ENCODE measurements at places on chromosomes 2 and 18. TPM values are rescaled to one million over a fixed set of nuclear protein-coding genes. Genes with fewer than 3 reads are reported as not detected.

Gene ATG9A
- 23.1 TPM for total RNA-seq

Gene SMIM21
- not detected for total RNA-seq

Gene NAT8
- not detected for total RNA-seq

DNA sequence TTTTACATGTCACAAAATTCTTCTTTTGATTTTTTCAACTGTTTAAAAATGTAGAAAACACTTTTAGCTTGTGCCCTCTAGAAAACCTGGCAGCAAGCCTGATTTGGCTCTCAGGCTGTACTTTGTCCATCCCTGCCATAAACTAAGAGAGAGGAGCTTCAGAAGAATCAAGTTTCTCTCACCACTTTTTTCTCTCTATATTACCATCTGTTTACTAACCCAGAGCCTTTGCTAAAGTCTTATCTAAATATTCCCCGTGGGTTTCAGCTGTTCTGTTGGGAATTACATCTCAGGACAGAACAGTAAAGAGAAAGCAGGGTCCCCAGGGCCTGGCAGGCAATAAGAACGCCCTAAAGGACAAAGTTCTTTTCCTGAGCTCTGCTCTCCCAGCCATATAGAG is 409.1 kb upstream of the CRIM1 start:
- no peaks in the 10 kb centered on the region for H3K27me3 ChIP-seq
- DNase-seq, result peak; percentile 68
- H3K4me3 ChIP-seq, result no peak overlapping the region
- H3K4me1 ChIP-seq, result no peaks in the 10 kb centered on the region
- H3K36me3 ChIP-seq, result no peaks in the 10 kb centered on the region

DNA sequence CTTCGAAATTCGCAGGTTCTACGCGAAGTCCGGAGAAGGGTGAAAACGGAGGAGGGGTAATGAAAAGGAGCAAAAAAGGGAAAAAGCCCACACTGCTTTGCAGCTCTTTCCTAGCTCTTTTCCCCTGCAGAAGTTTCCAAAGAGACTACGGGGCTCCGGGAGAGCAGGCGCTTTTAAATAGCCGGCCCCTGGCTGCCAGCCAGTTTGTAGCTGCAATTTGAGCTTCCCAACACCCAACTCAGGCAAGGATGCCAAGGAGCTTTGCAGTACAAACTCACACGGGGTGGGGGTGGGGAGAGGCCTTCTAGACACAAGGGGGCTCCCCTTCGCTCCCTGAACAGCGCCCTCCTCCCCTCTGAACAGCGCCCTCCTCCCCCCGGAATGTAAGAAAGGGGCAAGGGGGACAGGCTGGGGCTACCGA is at the start of gene IGFBP5:
IGFBP5 (minus strand) TSS at position 149 of the 421 bp plus-strand sequence. CDS start 774 bp downstream, outside the sequence.
- peak; percentile 74 for DNase-seq
- peak within 1 kb of the TSS; percentile 71 for H3K27ac ChIP-seq
- H3K27me3 ChIP-seq, result no peaks in the 10 kb centered on the region
- H3K36me3 ChIP-seq, result no peaks in the 10 kb centered on the region
- H3K4me3 ChIP-seq, result peak within 1 kb of the TSS; percentile 50
- H3K4me1 ChIP-seq, result no peaks in the 10 kb centered on the region

Gene CREG2
- total RNA-seq, result not detected

- peaks cover 71% of the 10 kb centered on the region for H3K27me3 ChIP-seq
- H3K4me1 ChIP-seq, result no peaks in the 10 kb centered on the region
- H3K27ac ChIP-seq, result no peak overlapping the region
- no peak for DNase-seq
- no peaks in the 10 kb centered on the region for H3K36me3 ChIP-seq
- peak overlapping the region; percentile 49 for H3K4me3 ChIP-seq
These were observed 604 bp upstream of the SIX3 start for GRCh38 chr2:44940732-44941464.

GRCh38 chr2:77487074-77487803 is 34.9 kb downstream of the LRRTM4 start:
- no peaks in the 10 kb centered on the region for H3K4me1 ChIP-seq
- no peaks in the 10 kb centered on the region for H3K36me3 ChIP-seq
- H3K27me3 ChIP-seq, result no peaks in the 10 kb centered on the region
- H3K4me3 ChIP-seq, result no peak overlapping the region
- DNase-seq, result no peak
- H3K27ac ChIP-seq, result no peak overlapping the region

Gene CASP10
- 39.6 TPM for total RNA-seq

DNA sequence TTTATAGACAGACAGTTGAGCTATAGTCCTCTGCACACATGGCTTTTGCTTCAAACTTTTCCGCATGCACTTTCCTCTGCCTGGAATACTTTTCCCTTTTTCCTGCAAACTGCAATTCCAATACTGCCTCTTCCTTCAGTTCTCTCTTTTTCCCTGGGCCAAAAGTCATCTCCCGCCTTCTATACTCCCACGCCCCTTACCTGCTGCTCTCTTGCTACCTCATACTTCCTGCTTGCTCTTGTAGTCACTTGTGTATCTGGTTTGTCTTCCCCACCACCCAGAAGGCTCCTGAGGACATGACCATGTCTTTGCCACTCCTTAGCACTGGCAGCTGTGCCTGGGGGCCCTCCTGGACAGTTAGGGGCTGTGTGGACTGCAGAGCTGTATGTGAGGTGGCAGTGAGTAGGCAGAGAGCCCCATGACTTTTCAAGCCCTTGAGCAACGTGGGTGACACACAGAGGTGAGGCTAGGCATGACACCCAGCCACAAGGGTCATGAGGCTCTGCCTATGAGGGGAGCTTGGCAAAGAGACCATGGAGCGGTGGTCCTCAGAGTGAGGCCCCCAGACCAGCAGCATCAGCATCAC is 23.2 kb downstream of the SPEG start:
- DNase-seq, result no peak
- H3K4me3 ChIP-seq, result no peak overlapping the region
- no peaks in the 10 kb centered on the region for H3K27me3 ChIP-seq
- H3K27ac ChIP-seq, result no peak overlapping the region
- H3K4me1 ChIP-seq, result no peaks in the 10 kb centered on the region

- no peaks in the 10 kb centered on the region for H3K4me1 ChIP-seq
- no peak for DNase-seq
- no peak overlapping the region for H3K27ac ChIP-seq
- no peak overlapping the region for H3K4me3 ChIP-seq
- H3K27me3 ChIP-seq, result no peaks in the 10 kb centered on the region
These were observed 114.5 kb downstream of the ERBB4 start for GRCh38 chr2:212424082-212424481.

Gene LRRC30
- total RNA-seq, result not detected

Gene OTOS
- total RNA-seq, result not detected

Gene RFX8
- not detected for total RNA-seq

Gene ITGA6
- 201 TPM for total RNA-seq

Gene EIF2AK2
- total RNA-seq, result 31.2 TPM

Gene SP5
- 0.88 TPM for total RNA-seq

GRCh38 chr2:172079416-172079815 is 5.9 kb upstream of the DLX1 start:
- no peak for DNase-seq
- H3K4me1 ChIP-seq, result no peaks in the 10 kb centered on the region
- H3K27me3 ChIP-seq, result peaks cover 38% of the 10 kb centered on the region
- no peak overlapping the region for H3K4me3 ChIP-seq

GRCh38 chr18:9916077-9916639 is 2.3 kb downstream of the VAPA start:
- no peak for DNase-seq
- H3K36me3 ChIP-seq, result no peaks in the 10 kb centered on the region
- no peak overlapping the region for H3K27ac ChIP-seq
- no peaks in the 10 kb centered on the region for H3K27me3 ChIP-seq

Gene LRP1B
- total RNA-seq, result not detected

DNA sequence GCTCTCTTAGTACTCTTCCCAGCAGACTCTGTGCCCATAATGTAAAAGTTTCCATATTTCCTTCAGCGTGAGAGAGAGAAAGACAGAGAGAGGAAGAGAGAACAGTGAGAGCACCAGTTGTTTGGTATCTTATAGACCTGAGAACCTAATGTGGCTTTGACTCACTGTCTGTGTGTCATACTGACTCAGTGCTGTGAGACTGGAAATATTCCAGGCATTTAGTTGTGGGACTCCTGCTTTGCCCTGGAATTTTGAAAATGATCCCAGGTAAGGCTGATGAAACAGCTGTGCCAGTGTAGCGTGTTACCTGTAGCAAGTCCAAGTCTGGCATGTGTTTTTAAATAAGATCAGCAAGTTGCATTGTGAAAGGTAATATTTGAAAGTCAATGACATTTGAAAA is 87.9 kb upstream of the KCNH7 start:
- H3K27ac ChIP-seq, result no peak overlapping the region
- H3K36me3 ChIP-seq, result no peaks in the 10 kb centered on the region
- no peak overlapping the region for H3K4me3 ChIP-seq
- H3K27me3 ChIP-seq, result no peaks in the 10 kb centered on the region
- DNase-seq, result no peak

Gene HK2
- total RNA-seq, result 9.9 TPM

DNA sequence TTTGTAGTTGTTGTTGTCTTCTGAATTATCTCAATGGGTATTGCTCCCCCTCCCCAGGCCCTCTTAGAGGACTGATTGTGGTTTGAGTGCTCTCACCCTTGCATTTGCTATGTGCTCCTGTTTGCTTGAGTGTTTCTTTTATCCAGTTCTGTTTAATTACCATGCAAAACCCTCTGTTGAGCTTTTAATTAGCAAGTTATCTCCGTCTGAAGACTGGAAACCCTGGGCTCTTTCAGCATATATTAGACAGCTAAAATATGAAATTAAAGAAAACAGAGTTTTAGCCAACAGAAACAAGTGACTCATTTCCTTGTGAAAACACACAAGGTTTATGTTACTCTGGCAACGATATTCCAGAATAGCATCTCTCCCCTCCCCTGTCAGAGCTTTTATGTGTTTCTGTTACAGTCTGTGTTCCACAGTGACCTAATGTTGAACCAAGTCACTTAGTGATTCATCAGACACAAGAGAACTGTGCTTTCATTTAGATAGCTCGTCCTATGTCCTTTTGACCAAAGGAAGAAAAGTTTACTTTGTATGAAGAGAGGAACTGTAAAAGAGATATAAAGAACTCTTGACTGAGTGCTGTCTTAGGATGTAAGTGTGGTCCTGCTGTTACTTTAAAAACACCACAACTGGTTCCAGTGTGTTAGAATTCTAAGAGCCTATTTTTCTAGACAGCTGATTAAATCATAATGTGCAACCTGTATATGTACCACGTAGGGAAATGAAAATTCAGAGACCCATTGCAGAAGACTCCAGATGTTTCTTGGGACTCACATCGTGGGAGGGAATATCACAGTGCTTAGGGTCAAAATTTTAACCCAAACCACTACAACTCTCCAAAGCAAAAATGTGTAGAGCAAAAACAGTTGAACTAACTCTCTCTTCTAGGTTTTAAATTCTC is 172.8 kb upstream of the RBMS1 start:
- no peak for DNase-seq
- peak overlapping the region; percentile 44 for H3K27ac ChIP-seq
- no peaks in the 10 kb centered on the region for H3K36me3 ChIP-seq
- no peaks in the 10 kb centered on the region for H3K4me1 ChIP-seq

GRCh38 chr2:231672617-231673347 is 35.5 kb upstream of the PTMA start:
- peak overlapping the region; percentile 90 for H3K27ac ChIP-seq
- no peaks in the 10 kb centered on the region for H3K27me3 ChIP-seq
- DNase-seq, result peak; percentile 83
- no peaks in the 10 kb centered on the region for H3K36me3 ChIP-seq

DNA sequence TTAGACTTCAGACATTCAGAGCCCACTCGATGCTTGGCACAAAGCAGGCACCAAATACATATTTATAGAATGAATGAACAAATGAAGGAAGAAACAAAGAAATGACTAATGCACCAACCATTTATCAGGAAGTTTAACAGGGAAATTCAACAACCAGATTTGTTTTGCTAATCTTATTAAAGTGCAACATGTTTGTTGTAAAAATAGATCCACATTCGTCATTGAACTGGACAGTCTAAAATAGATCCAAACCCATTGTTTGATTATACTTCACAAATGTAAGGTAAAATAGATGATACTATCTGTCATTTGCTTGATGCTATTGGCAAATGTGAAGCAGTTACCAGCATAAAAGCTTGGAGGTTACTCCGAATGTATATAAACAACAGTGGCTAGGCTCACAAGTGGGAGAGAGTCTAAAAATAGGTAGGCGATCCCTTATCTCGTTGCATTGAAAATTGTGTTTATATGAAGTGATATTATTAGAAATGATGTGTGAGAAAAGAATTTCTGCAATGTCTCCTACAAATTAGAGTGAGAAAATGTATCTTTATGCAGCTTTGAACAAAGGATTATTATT is 246.2 kb downstream of the NEDD4L start:
- DNase-seq, result no peak
- no peaks in the 10 kb centered on the region for H3K27me3 ChIP-seq
- no peak overlapping the region for H3K4me3 ChIP-seq
- no peak overlapping the region for H3K27ac ChIP-seq
- no peaks in the 10 kb centered on the region for H3K36me3 ChIP-seq

DNA sequence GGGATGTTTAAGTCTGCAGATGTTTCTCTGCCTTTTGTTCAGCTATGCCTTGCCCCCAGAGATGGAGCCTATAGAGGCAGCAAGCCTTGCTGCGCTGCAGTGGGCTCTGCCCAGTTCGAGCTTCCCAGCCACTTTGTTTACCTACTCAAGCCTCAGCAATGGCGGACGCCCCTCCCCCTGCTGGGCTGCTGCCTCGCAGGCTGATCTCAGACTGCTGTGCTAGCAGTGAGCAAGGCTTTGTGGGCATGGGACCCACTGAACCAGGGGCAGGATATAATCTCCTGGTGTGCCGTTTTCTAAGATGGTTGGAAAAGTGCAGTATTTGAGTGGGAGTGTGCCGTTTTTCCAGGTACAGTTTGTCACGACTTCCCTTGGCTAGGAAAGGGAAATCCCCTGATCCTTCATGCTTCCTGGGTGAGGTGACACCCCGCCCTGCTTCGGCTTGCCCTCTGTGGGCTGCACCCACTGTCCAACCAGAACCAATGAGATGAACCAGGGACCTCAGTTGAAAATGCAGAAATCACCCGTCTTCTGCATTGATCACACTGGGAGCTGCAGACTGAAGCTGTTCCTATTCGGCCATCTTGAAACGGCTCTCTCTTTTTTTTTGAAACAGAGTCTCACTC is 27.6 kb upstream of the ADAM23 start:
- no peak for DNase-seq
- H3K27ac ChIP-seq, result no peak overlapping the region
- no peaks in the 10 kb centered on the region for H3K27me3 ChIP-seq

- no peak overlapping the region for H3K4me3 ChIP-seq
- H3K27ac ChIP-seq, result no peak overlapping the region
- no peaks in the 10 kb centered on the region for H3K36me3 ChIP-seq
- H3K4me1 ChIP-seq, result no peaks in the 10 kb centered on the region
- no peaks in the 10 kb centered on the region for H3K27me3 ChIP-seq
These were observed 31.8 kb downstream of the MEMO1 start for GRCh38 chr2:31979018-31979417.

DNA sequence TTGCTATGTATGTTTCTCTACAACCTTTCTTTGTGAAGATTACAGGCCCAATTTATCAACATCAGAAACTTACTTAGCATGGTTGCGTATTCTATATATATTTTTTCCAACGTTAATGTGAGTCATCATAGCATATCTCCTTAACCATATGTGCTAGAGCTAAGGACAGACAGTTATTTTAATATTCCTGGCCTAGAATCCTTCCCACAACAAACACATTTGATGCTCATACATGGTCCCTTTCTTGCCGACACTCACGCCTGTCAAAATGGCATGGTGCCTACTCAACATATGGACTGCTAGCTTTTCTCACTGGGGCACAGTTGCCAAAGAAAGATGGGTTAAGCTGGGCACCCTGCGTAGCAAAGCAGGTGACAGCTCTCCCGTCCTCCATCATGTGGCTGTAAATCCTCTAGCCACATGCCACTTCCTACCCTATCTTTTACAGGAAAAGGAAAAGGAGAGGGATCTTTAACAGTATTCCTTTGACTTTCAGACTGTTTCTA is 75.2 kb upstream of the GALNT5 start:
- H3K4me3 ChIP-seq, result no peak overlapping the region
- H3K27me3 ChIP-seq, result no peaks in the 10 kb centered on the region
- DNase-seq, result no peak
- peak overlapping the region; percentile 46 for H3K27ac ChIP-seq
- no peaks in the 10 kb centered on the region for H3K4me1 ChIP-seq
- no peaks in the 10 kb centered on the region for H3K36me3 ChIP-seq
